Astrocyte of the cerebellum (primary cell): ENCODE measurements at places on chromosomes 12 and 14.

DNA sequence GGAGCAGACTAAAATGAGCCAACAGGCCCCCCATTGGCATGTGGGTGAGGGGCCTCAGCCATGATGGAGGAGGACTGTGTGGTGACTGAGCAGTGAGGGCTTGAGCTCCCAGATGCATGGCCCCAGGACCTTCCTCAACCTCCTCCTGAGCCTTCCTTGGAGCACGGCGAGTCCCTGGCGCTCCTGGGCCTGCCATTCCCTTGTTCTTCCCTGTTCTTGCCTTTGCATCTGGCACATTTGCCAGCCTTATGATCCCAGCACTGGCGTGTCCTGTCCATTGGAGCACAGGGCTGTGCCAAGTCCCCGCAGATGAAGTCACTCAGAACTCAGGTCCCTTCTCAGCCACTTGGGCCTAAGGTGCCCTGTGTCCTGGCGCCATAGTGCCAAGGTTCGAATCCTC, 40.3 kb upstream of the MEG3 start:
- DNase-seq, result no peak

DNA sequence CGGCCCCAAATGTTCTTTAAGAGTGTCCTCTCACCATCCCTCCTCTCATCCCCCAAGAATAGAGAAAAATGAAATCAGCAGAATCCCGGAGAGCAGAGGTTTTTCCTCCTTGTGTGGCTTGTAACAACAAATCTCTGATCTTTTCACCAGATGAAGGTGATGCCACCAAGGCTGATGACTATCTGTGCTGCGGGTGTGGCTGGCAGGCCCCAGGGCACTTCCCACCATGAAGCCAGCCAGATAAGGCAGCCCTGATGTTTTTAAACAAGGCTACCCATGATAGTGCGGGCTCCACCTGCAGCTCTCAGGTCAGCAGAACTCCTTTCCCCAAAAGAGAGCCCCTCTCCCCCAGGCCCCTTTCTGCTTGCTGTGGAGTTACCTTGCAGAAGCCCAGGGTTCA, 58.0 kb upstream of the PARP11 start:
- DNase-seq, result no peak

- DNase-seq, result no peak
Measured at GRCh38 chr14:99036611-99037293, 235.2 kb downstream of the BCL11B start.

- no peak for DNase-seq
Measured at GRCh38 chr14:62168564-62169155, 406.4 kb downstream of the SNAPC1 start.

DNA sequence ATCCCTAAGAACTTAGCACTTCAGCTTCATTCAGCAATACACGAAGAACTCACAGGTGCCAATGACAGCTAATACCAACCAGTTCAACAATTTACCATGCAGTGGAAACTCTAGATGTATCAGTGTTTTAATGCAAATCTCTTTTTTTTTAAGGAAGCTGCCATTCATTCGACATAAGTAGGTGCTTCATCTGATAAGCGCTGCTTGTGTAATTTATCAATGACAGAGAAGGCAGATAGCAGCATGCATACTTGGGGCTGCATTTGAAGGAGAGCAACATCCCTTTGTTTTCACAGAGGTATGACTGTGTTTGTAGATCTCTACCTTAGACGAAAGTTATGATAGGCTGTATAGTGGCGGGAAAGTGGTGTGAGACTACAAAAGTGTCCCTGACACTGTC, 977.1 kb downstream of the AACS start:
- no peak for DNase-seq

DNA sequence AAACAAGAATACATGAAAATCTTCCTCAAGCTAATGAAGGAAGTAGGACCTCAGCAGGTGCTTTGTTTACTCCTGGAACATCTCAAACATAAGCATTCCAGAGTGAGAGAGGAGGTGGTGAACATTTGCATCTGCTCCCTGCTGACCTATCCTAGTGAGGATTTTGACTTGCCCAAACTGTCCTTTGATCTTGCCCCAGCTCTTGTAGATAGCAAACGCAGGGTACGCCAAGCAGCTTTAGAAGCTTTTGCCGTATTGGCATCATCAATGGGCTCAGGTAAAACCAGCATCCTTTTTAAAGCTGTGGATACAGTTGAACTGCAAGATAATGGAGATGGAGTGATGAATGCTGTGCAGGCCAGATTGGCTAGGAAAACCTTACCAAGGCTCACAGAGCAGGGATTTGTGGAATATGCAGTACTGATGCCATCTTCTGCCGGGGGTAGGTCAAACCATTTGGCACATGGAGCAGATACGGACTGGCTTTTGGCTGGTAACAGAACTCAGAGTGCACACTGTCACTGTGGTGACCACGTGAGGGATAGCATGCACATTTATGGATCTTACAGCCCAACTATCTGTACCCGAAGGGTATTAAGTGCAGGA, 1.9 kb downstream of the TOGARAM1 start:
- no peak for DNase-seq

DNA sequence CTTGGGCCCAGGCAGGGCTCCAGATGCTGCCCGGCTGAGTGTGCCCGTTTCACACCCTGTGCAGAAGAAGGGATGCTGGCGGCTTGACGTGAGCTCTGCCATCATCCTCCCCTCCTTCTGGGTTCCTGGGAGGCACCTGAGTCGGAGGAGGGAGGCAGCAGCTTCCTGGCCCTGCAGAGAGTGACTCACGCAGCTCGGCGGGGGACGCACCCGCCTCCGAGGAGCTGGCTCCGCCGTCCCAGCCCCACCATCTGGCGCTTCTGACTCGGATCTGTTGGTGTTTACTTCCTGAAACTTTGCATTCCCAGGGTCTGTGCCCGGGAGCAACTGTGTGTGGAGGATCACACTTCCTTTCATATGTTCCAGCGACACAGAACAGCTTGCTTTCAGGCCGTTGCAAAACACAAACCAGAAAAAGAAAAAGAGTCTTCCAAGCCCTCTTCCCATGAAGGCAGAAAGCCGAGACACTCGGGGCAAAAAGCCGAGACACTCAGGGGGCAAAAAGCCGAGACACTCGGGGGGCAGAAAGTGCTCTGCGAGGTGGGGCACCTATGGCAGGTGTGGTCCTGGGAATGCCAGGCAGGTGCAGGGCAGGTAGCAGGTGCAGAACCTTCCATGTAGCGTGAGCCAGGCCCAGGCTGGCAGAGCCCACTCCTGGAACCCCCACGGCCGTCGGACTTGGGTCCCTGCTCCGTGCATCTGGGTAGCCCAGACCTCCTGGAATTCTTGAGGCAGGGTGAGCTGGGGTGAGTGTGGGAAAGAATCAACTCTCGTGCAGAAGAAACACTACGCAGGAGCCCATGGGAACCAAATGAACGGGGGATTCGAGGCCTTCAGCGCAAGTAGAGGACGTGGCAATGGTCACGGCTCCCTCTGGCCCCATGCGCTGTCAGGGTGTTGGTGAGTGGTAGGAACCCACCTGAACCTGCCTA, 27.6 kb upstream of the GALNT9 start:
- no peak for DNase-seq

GRCh38 chr14:61726778-61727658, 31.7 kb downstream of the HIF1A start:
- DNase-seq, result no peak

DNA sequence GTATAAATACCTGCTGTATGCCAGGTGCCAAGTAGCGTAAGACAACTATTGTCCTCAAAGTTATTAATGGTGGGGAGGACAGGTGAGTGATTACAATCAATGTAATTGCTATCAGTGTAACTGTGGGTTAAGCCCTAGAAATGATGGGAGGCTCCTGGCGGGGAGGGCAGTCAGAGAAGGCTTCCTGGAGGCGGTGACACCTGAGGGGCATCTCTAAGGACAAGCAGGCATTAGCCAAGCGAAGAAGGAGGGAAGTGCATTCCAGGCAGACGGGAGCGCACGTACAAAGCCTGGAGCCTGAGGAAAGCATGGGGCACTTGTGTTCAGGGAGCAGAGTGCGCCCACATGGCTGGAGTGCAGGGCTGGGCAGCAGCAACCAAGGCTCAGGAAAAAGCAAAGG, 182.9 kb upstream of the PRMT8 start:
- DNase-seq, result no peak

GRCh38 chr14:20998674-20999366, at the start of gene SLC39A2:
SLC39A2 (plus strand) TSS chr14:20999293; CDS start chr14:20999447, 154 bp downstream.
- peak; percentile 40 for DNase-seq

DNA sequence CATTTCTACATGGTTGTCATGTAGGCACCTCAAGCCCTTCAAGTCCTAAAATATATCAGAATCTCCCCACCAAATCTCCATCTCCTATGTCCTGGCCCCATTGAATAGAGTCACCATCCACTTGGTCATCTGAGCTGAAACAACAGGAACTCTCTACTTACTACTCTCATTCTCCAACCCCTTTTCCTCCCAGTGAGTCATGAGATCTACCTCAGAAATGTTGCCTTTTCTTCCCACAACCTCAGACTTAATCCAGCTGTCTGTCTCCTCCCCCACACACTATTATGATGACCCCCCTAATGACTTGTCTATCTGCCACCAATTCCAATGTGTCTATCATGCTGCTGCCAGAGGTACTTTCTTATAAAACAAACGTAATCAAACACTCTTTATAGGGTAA, 72.3 kb upstream of the TMEM263 start:
- peak; percentile 5 for DNase-seq

DNA sequence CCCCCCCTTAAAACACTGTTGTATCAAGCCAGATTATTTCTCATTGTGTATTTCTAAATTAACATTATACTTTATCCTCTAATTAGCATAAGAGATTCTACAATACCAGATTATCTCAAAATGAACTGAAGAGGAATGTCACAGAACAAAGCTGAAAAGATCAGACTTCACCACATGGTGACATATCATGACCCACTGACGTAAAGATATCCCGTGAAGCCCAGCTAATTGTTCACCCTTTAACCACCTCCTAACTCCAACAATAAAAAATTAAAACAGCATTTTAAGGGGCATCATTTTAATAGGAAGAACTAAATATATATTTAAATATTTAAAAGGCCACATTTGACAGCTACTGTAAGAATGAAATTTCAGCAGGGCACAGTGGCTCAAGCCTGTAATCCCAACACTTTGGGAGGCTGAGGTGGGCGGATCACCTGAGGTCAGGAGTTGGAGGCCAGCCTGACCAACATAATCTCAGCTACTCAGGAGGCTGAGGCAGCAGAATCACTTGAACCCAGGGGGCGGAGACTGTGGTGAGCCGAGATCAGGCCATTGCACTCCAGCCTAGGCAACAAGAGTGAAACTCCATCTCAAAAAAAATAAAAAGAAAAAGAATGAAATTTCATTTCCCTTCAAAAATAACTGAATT, 29.0 kb downstream of the CDK17 start:
- no peak for DNase-seq
